Stimulated activated CD8-positive, alpha-beta memory T cell treated with anti-CD3 and anti-CD28 coated beads, Interleukin-15, amount 100 ng/mL, for 4 hours (primary cell): ENCODE measurements at places on chromosomes 5 and 9.

DNA sequence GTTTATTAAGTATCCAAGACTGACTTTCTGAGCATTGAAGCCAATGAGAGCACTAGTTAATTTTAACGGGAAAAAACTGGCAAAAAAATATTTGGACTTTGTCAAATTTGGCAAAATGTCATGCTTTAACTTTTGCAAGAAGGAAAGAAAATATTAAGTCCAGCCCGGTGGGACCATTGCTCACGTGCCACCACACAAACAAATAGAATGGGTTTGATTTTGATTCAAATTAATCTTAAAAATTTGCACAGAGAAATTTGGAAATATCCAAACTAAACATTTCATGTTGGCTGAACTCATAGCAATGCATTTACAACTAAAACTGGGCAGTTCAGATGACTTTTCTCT, 302.2 kb downstream of the EBF1 start:
- DNase-seq = no peak

DNA sequence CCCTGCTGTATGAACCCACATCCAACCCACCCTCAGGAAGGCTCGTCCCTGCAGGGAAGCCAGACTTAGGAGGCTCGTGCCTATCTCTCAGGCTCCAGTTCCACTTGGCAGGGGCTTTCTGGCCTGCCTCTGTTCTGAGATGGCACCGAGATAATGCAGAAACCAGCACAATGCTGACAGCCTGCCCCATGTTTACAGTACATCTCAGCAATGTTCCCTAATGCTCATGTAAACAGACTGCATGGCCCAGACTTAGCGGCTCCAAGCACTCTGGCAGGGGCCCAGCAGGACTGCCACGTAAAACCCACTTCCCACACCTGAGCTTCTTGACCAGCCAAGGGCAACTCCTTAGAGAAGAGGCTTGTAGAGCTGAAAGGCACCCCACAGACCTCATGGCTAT, 499.5 kb upstream of the BRINP1 start:
- no peak for DNase-seq

- no peak for DNase-seq
Measured at GRCh38 chr5:153964191-153964879, 74.4 kb downstream of the FAM114A2 start.

DNA sequence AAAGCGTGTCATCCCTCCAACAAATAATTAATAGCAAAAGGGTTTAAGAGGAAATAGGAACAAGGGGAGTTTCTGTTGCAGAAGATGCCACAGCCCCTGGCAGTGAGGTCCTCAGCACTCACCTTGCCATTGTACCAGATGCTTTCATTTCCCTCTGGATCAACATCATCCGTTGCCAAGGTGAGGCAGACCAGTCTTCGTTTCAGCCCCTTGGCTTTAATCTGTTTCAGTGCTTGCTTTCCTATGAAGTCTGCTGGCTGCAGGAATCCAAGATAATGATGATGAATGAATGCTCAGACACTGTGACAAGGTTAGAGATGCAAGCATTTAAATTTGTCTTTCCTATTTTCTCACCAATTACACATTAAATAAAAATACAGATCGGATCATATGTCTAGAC, 20.0 kb upstream of the ARSB start:
- no peak for DNase-seq

DNA sequence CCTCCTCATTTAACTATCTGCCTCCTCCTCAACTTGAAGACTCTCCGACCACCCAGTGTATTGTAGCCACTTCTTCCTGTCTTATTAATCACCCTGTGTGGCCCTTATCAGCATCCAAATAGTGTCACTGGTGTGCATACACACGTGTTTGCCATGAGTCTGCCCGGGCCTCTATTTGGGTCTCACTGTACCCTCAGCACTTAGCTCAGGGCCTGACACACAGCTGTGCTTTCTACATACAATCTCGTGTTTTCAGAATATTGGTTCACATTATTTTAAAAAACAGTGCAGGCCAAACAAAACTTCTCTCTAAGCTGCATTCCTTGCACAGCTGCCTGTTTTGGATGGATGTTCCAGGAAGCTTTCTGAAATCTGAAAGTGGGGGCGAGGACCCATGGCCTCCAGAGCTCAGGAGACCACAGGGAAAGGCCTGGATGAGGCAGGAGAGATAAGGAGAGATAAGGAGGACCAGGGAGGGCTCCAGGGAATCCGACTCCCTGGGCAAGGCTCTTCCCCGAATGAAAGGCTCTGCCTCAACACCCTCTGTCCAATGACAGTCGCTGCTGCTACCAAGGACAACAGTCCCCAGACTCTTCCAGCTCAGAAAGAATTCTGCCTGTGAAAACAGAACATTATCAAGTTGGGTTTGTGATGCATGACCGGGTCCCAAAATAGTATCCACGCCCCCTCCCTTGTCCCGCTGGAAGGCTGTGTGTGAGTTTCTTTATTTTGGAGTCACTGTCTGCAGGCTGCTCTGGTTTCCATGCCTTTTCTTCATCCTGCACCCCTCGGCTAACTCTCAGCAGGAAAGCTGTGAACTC, 255.6 kb downstream of the NSG2 start:
- DNase-seq = no peak

DNA sequence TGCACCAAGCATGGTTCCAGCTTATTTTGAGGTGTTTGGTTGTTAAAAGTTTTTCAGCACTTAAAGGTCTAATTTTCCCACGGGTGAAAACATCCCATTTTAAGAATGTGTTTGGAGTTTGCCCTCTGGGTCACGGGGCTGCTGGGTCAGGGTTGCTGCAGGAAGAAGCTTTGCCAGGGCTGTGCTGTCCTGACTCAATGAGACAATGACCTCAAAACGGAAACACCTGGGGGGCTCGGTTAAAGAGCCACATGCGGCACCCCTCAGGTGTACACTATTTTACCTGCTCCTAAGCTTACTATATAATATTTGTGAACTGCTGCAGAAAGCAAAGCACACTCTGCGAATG, 27.6 kb downstream of the UBE2QL1 start:
- DNase-seq = no peak

DNA sequence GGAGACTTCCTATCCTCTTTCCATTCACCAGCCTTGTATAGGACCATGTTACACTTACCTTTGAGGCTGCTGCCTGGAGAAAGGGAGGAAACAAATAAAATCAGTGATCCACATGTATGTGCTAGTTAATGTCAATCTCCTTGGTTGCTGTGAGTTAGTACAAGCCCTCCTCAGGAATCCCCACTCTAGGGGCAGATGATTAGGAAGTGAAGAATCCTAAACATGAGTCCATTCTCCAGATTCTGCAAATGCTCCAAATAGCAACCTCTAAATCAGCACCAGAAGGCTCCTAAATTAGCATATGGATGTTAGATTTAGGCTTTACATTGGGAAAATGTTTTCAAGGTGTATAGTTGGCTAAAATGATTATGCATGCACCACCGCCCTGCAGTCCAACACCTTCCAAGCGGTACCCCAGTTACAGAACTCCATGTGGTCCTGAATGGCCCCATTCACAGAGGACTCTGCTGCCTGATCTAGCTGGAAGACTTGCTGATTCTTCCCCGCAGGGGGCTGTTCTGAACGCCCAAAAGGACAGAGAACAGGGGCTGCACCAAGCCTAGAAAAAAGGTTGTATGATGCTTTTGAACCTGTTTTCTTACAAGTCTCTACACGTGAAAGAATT, 123.2 kb downstream of the TLE1 start:
- no peak for DNase-seq

- DNase-seq = no peak
Measured at GRCh38 chr9:96020792-96021550, 145.5 kb downstream of the ERCC6L2 start.

DNA sequence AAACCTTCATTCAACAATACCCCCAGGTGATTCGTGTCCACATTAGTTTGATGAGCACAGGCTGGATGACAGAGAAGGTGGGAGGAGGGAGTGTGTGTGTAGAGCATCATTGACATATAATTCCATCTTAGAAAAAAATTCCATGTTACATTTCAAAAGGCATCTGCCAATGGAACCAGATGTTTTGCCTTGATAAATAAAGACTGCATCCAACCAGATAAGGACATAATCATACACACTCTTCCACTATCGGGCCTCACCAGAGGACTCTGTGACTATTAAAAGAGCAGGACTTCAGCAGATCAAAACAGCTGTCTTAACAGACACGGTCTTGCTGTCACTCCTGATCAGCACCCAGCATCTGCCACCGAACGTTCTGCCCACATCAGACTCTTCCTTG, 96.4 kb upstream of the SPIN1 start:
- DNase-seq = no peak

GRCh38 chr5:61329550-61330128, 2.4 kb upstream of the ZSWIM6 start:
- no peak for DNase-seq

DNA sequence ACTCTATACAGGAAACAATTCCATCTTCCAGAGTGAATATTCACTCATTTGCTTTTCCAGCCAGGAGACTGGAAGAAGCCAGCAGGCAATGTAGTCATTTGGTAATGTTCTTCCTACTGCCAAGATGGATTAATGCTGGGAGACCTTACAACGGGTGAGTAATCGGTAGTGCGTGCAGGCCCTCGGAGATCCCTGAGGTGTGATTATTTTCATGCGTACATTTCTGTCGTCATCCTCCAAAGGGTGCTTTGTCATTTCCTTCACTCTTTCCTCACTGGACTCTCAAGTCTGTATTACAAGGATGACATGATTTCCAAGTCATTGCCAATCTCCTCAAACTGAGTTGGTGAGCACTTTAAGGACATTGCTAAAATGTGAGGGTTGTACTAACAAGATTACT, 263.5 kb downstream of the CWC27 start:
- no peak for DNase-seq

- no peak for DNase-seq
Measured at GRCh38 chr5:66415208-66415607, 181.0 kb upstream of the MAST4 start.

DNA sequence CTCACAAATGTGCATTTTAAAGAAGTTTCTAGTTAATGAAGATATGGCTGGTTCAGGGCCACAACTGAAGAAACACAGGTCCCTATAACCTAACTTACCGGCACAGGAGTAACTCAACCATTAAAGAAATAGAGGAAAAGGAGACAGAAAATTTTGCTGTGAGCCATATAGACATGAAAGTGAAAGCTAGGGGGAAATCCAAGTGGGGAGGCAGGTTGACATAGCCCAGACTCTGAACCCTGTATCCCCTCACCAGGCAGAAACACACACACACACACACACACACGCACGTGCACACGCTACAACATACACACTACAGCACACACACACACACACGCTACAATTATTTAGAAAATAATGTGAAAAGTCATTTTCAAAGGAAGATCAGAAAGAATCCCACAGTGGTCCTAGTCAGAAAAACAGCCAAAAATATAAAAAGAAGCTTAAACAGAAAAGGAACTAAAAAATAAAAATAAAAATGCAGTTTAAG, 856.4 kb upstream of the CDH6 start:
- no peak for DNase-seq

- no peak for DNase-seq
Measured at GRCh38 chr9:123323196-123324013, 32.6 kb upstream of the CRB2 start.

GRCh38 chr9:93131599-93132286, 2.3 kb downstream of the NINJ1 start:
- no peak for DNase-seq

DNA sequence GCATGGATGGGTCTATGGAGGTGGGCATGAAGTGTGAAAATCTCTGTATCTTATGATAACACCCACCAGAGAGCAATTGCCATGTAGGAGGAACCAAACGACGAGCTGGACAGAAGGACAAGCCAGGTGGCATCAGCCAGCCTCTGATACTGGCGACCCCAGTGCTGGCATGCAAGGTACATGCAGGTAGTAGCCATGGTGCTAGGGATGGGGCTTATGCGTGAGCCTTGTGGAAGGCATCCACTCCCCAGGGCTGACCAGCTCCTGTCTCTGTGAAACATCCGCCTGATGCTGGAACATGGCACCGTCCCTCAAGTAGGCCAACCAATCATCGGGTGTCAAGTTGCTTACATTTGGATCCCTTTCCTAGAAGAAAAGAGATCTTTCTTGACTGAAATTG, 412.9 kb downstream of the GADD45G start:
- no peak for DNase-seq

GRCh38 chr9:3608011-3608410, 82.2 kb upstream of the RFX3 start:
- no peak for DNase-seq

- no peak for DNase-seq
Measured at GRCh38 chr5:168553377-168554130, 24.4 kb downstream of the FBLL1 start.

DNA sequence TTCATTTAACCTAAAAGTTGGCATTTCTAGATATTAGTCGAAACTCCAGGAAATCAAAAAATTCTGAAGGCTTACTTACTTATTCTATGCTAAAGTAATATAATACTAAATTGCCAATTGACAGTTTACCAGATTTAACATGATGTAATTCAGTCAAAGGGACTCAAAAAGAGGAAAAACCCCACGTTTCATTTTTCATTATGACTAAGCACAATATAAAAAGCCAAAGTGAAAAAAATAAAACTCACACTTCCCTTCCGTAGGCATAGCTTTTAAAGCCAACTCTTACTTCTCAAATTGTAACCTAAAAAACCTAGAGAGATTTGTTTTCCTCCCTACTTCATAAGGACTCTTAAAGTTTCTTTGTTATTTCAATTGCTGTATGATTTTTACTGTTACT, 146.6 kb downstream of the RAPGEF6 start:
- no peak for DNase-seq

DNA sequence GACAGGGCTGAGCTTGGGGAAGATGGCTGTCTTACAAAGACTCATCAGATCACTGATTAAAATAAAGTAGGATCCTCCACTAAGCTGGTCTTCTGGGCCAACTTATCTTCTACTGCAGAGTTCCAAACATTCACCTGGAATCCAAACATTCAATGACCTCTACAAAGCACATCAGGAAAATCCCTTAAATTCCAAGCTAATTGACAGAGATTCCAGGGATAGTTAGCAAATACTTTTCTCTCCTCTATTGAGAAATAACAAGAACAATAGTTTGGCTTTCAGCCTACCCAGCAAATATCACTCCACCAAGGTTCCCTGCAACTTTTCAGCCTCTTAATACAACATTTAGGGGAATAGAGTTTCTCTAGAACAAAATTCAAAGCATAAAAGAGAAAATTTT, 140.6 kb upstream of the LIFR start:
- no peak for DNase-seq

DNA sequence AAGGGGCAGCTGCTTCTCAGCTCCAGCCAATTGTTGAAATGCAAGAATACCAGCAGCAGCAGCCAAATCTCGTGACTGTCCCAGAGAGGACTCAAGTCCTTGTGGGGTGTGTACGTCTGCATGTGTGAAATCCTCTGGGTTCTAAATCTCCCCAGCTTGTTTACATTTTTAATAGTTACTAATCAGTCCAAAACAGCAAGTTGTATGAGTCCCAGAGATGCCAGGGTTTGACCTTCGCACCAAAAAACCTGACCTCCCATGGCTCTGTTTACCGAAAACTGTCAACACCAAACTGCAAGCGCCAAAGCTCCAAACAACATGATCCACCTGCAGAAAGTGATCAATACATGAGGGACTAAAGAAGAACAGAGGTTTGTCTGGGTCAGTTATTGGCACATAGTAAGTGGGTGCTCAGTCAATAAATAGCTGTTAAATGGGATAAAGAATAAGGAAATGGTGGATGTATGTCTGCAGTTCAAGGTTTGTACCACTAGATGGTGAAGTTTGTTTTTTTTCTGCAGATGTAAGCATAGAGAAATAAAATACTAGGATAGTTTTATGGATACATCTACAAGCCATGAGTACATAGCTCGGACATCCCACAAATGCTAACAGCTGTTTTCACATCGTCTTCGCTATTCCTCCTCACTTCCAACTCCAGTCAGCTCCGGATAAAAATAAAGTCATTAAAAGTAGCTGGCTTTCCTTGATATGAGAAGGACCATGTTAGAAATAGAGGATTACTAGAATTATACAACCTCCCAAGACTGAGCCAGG, 85.3 kb upstream of the ADRB2 start:
- DNase-seq = no peak

GRCh38 chr5:155919126-155919525, 407.8 kb upstream of the SGCD start:
- no peak for DNase-seq
